Activated naive CD8-positive, alpha-beta T cell treated with anti-CD3 and anti-CD28 coated beads, Interleukin-2, amount 50 U/mL, for 16 hours (primary cell): ENCODE measurements at places on chromosomes 6 and 20.

GRCh38 chr6:158947284-158947683 lies 52.7 kb downstream of the RSPH3 start:
- no peak for DNase-seq

DNA sequence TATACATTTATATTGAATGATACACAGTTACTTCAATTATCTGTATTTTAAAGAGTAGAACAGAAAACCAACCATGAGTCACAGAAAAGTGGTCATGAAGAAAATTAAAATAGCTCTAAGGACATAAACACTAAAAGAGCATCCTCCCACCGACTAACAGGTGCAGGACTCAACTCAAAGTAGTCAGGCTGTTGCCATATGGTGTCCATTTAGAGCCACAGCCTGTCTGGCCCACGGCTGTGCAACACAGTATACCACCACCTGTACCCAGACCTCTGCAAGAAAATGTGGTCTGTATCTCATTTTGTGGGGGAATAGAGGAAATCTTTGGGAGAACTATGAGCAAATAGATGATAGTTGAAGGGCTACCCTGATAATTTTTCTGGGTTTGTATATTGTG lies 449.8 kb upstream of the RNF217 start:
- DNase-seq = no peak

DNA sequence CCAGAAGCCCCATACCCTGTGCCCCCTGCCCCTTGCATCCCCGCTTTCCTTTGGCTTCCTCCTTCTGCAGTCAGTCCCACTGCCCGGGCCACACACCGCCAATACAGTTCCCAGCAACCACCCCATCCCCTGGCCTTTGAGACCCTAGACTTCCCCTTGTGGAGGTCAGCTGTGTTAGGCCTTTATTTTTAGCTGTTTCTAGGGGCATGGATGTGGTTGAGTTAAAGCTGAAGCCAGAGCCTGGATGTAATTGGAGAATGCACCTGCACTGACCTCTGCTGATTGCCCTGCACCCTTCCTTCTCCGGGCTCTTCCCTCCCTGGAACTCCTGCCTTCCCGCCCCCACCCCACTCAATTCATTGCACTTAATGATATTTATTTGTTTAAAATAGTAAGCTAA lies 33.9 kb downstream of the LYRM2 start:
- DNase-seq = no peak

DNA sequence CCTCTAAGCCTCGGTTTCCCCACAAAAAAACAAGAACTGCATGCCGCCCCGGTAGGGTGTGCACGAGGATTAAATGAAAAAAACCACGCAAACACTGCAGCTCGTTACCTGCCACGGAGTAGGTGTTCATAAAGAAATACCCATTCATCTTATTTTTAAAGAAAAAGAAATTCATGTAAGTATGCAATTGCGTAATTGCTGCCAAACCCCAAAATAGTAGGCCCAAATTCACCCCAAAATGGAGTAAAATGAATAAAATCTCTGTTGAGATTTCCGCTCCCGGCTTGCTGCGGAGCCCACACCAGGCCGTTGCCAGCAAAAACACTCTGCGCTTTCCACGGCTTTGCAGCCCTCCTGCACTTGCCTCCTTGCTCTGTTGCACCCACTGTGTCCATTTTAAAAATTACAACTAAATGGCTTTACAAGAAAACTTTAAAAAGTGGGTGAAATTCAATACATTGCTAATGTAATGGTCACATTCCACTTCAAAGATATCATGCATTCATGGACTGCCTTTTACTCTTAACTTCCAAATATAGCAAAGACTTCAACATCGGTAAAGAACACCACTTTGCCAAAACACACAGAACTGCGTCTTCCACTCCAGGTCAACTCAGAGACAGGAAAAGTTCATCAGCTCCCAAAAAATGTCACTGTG lies 125.0 kb downstream of the ZMYND8 start:
- DNase-seq = no peak

DNA sequence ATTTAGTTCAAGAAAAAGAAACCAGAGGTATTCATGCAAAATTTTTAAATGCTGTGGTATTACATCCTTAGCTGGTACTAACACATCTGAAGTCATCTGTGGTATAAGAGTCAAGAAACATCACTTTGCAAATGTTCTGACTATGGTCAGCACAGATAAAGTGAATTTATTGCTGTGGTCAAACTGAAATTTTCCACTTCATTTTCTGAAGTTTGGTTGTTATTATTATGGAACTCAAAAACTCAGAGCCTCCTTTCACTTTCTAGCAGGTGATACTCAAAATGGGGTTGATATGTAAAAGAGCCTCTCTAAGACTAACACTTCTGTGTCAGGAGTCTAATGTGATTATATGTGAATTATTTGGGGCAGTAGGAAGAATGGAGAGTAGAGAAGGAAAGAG lies 257.8 kb downstream of the RNGTT start:
- DNase-seq = no peak

GRCh38 chr20:59837623-59838394 lies 95.6 kb downstream of the SYCP2 start:
- DNase-seq = no peak

DNA sequence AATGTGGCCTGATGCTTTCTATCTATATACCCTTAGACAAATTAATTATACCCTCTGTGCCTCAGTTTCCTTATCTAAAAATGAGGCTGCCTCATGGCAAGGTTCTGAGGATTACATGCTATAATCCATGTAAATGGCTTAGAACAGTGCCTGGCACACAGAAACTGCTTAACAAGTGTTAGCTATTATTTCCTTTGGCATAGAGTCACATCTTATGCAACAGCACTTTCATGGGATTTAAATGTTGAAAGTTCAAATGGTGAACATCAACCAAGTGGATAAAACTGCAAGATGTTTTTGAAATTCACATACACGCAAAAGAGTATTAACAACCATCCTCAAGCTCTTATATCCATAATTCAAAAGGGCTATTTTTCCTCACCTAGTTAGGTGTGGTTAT lies 202.8 kb upstream of the JAG1 start:
- DNase-seq = no peak

- DNase-seq = no peak
Measured at GRCh38 chr6:90678049-90678779, 91.3 kb upstream of the MAP3K7 start.
